Activated naive CD8-positive, alpha-beta T cell treated with anti-CD3 and anti-CD28 coated beads, Interleukin-2, amount 10 ng/mL, durations not matched to agents 7 days and 5 days (primary cell): ENCODE measurements at places on chromosomes 5 and 9.

DNA sequence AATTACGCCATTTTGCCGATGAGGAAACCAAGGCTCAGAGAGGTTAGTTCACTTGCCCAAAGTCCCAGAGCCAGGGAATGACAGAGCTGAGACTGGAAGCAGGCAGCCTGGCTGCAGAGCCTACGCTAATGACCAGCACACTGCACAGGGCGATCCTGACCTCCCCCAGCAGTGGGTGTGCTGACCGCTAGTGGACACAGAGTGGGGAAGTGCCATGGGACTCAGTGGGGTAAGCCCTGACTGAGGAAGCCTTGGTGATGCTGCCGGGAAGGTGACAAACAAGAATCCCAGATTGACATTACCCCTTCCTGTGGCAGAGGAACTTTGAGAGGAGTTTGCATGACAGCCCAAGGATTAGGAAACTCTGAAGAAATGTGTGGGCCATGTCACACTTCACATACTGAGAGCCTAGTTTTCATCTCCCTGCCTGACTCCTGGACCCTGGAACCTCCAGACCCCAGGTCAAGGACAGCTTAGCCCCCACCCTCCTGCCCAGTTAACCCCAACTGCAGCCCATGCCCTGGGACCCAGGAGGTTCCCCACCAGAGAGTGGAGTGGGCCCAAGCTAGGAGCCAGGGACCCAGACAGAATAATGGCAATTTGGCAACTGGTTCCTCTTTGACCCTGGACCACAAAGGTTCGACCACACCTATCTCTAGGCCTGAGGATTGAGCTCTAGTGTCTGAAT lies 19.7 kb upstream of the CSF1R start:
- no peak for DNase-seq

DNA sequence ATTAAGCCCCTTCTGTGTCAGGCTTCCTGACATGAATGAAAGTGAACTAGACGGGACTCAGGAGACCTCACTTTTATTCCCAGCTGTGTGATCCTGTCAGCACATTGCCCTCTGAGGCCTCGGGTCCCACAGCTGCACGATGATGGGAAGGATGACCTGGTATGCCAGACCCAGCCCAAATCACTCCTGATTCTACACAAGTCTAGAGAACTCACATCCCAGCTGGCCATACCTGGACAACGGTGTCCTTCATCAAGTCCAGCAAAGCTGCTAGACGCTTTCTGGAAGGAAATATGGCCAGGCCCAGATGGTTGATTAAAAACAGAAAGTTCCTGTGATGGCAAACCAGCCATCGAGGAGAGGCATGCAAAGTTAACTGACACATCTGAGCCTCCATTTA lies 118.0 kb upstream of the FSTL4 start:
- no peak for DNase-seq

DNA sequence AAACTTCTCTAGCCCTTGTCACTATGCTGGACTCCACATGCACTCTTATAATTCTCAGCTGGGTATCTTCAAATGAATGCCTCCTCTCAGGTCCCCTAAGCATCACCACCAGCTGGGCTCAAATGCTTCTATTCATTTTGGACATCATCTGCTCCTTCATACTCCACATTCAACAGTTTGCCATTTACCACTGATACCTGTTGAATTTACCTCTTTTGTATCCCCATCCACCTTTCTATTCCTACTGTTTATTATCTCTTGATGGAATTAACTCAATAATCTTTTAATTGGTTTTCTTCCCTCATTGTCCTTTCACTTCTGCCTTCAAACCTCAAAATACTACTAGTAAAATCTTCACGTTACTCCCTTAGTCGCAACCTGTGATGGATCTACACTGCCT lies 14.5 kb downstream of the RANBP6 start:
- DNase-seq = no peak

- no peak for DNase-seq
These were observed 1.4 kb downstream of the TJP2 start for GRCh38 chr9:69175486-69175885.

DNA sequence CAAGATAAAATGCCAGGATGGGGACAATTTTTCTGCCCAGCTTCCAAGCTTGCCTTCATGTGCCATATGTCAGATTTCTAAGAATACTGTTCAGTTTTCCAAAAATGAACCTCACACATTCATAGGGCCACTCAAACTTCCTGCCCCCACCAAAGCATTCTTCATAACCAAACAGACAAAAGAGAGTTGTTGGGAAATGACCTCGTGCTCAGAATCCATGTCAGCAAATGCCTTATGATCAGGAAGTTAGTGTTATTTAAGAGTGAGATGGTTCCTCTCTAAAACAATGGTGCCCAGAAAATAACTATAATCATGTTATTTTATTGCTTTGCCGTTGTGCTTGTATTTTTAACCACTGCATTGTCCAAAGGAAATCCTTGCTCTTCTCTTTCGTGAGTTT lies 208.2 kb downstream of the ZNF608 start:
- no peak for DNase-seq

GRCh38 chr9:26077860-26078259 lies 399.6 kb upstream of the TUSC1 start:
- DNase-seq = no peak

GRCh38 chr9:134593286-134594077 lies 48.1 kb upstream of the COL5A1 start:
- no peak for DNase-seq

GRCh38 chr9:14315875-14316601 lies 2.1 kb upstream of the NFIB start:
- no peak for DNase-seq

GRCh38 chr5:96516631-96517071 lies 83.6 kb upstream of the PCSK1 start:
- DNase-seq = no peak

- DNase-seq = no peak
These were observed 91.5 kb upstream of the DNAH5 start for GRCh38 chr5:14035859-14036503.

- DNase-seq = no peak
These were observed 71.8 kb downstream of the TNC start for GRCh38 chr9:115046199-115046598.

- DNase-seq = no peak
These were observed 111.9 kb downstream of the ZNF354C start for GRCh38 chr5:179171816-179172745.

DNA sequence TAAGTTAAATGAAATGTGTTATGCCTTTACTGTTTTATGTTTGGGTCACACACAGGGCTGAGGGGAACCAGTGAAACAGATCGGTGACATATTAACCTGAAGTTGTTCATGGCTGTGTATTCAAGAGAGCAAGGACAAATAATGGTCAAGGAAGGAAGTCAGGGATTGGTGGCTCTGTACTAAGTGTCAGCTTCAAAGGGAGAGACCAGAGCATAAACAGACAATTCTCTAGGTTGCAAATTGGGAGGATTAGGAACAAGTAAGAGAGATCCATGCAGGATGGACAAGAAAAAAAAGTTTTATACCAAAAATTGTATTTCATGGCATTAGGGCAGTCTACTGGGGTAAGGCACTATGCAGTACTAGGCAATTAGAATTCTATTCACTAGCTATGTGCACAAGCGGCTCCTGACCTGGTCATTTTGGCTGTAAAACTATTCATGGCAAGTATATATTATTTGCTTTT lies 156.3 kb downstream of the PLPPR1 start:
- no peak for DNase-seq

GRCh38 chr9:81609782-81610739 lies 79.3 kb downstream of the TLE1 start:
- no peak for DNase-seq

- DNase-seq = no peak
These were observed 851 bp upstream of the ZDHHC12 start for GRCh38 chr9:128724744-128725211.

DNA sequence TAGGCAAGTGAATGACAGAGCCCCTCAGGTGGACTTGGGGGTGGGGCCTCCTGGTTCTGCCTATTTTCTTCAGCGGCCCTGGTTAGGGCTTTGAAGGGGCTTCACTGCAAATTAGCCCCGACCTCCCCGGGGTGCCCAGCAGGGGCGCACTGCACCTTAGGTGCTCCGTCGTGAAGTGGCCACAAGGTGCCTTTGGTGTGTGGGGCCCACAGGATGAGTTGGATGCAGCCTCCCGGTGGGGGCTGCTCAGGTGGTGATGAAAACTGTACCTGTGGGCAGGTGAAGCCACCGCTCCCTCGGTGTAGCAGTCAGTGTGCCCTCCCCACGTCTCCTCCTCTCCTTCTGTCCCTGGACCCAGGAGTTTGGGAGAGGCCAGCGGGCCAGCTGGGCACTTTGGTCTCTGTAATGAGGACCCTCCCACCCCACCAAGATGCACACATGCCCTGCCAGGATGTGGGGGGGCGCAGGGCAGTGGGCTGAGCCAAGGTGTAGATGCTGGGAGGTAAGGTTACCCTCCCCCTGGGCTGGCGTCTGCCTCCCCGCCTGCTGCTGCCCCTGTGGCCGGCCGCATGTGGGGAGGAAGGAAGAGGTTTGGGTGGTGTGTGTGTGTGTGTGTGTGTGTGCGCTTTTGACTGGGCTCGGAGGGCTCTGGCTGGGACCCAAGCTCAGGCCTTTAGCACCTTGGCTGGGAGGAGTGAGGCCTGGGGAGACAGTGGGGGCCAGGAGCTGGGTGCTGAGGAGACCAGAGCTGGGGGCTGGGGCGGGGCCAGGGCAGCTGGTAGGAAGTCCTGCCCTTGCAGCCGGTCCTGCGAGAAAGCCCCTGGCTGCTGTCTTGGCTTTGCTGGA lies 55.6 kb downstream of the RXRA start:
- peak; percentile 74 for DNase-seq

DNA sequence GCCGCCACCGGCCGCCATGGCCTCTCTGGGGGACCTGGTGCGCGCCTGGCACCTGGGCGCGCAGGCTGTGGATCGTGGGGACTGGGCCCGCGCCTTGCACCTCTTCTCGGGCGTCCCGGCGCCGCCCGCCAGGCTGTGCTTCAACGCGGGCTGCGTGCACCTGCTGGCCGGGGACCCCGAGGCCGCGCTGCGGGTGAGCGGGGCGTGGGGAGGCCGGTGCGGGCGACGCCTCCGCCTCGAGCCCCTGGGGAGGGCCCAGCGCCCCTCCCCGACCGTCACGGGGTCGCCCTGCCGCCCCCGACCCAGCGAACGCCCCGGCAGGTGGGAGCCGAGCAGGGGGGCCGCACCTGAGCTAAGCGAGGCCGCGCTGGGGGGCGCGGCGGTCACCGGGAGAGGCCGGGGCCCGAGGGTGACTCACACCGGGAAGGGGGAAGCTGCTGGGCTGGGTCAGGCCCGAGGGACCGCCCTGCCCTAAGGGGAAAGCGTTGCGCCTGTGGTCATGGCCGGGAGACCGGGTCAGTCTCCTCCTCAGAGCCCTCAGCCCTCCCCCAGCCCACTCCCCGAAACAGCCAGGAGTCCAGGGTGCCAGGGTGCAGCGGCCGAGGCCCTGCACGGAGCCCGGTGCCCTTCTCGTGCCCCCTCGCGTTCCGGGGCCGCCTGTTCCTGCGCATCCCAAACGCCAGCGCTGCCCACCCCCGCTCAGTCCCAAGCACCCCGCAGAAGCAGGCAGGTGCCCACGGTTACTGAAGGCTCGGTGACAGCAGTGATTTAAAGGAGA lies 510 bp downstream of the NOXA1 start:
- peak; percentile 49 for DNase-seq

DNA sequence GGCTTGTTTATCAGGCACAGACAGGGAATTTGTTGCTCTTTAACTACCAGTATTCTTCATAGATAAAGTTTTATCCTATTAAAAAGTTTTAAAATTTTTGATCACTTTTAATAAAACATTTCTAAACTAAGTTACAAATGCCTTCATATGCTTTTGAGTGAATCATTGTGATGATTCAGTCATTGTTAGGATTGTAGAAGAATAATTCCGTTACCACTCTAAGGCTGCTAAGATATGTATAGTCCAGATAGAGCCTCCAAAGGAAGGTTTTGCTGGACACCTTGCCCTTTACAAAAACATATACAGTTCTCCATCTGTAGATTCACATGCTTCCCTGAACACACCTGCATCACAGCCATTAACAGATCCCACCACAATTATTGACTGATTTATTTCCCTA lies 233.7 kb downstream of the SPOCK1 start:
- no peak for DNase-seq

GRCh38 chr9:3299872-3300271 lies 225.9 kb downstream of the RFX3 start:
- DNase-seq = no peak

DNA sequence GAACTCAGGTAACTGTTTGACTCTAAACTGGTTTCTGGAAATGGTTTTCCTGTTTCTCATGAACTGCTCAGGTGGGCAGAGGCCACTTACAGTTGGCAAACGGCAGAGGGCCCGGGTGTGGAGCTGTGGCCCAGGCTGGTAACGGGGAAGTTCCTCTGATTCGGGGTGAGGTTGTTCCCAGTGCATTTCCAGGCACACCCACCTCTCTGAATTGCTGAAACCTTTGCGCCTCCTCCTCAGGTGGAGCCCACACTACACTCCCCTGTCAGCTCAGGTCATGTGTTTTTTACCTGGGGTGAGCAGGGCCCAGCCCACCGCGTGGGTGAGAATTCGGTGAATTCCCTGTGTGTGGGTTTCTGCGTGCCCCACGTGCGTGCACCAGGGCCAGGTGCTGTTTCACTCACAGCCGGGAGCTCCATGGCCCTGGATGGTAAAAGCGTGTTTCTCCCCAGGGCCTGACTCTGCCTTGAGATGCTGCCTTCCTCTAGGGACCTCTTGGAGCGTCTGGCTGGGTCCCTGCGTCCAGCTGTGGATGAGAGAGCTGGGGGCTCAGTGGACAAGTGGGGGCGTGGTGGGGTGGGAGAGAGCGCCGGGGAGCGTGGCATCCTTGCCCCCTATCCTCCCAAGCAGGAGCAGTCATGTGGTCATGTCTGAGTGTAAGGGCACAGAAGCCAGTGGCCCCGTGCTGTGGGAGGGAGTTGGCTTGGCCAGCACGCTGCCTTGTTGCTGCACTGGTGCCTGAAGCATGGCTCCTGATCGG lies 33.5 kb upstream of the LPCAT1 start:
- no peak for DNase-seq

GRCh38 chr5:16855485-16855884 lies 80.6 kb downstream of the MYO10 start:
- no peak for DNase-seq

DNA sequence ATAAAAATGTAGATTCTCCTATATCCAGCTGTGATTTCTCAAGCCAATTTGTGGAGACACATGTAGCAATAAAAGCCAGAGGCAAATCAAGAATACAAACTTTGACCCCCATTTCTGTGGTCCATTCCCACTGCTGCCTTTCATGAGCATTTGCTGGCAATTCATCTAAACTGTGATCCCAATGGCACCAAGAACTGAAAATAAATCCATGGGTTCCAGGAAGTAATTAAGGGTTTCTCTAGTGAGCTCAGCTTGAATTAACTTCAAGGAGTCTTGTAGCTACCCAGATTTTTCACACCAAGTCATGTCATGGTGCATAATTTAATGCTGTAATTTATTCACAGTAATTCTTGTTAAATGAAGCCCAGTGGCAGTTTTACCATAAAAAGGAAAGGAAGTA lies 145.0 kb upstream of the SMC2 start:
- DNase-seq = no peak

DNA sequence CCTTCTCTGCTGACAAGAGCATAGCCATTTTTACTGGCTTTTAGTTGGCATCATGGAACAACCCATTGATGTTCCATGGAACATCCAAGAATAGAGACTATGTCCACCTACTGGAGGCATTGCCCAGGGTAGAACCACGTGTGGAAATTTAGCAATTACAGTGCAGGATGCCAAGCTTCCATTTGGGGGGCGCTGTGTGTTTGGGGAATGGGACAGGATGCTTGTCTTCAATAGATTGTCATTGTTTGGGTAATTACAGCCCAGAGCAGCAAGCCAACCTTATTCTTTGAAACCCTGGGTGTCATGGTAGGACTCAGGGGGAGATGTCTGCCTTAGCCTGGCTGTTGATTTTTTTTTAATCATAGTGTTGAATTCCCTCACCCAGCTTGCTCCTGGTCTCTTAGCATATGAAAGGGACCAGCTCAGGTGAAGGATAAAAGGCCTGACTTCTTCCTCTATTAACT lies 171.1 kb downstream of the DOCK2 start:
- DNase-seq = no peak

GRCh38 chr5:164597293-164597900 lies 1092.0 kb downstream of the MAT2B start:
- DNase-seq = no peak
